ENCODE measurements at places on chromosomes 3 and 15.
A peak's percentile ranks its signal among the peaks of the same experiment; 100 is the strongest.

DNA sequence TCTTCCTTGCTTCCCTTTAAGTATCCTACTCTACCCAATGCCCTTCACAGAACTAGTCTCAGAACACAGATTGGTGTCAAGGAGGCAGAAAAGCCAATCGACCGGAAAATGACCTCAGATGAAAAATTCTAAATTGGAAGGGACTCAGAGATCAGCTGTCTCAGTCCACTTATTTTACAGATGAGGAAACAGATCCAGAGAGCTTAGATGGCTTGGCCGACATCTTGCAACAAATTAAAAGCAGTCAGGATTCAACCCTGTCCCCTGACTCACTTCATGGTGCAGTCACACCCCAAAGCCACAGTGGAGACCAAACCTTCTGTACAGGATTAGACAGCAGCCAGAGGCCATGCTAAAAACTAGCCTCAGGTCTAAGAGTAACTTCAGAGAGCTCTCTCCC, 169.3 kb upstream of the BHLHE40 start:
- DNase-seq = no peak

DNA sequence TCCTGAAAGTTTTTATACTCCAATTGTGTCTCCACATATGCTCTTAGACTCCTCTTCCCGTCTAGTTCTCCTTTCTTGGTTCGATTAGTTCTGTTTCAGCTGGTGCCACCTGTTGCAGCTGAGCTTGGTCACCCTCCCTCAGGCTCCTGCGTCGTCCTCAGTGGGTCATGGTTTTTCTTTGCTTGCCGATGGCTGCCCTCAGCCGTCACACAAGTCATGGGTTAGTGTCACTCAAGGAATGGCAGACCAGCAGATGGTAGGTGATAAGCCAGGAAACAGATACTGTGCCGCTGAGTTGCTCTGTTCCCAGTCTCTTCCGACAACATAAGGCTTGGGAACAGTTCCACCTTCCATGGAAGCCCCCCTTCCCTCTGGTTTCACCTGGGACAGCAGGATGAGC, 109.9 kb downstream of the IGF1R start:
- DNase-seq = no peak

GRCh38 chr3:52262447-52262846, 16.0 kb downstream of the WDR82 start:
- no peak for DNase-seq

- no peak for DNase-seq
Measured at GRCh38 chr15:29090617-29091466, 178.8 kb downstream of the NSMCE3 start.

DNA sequence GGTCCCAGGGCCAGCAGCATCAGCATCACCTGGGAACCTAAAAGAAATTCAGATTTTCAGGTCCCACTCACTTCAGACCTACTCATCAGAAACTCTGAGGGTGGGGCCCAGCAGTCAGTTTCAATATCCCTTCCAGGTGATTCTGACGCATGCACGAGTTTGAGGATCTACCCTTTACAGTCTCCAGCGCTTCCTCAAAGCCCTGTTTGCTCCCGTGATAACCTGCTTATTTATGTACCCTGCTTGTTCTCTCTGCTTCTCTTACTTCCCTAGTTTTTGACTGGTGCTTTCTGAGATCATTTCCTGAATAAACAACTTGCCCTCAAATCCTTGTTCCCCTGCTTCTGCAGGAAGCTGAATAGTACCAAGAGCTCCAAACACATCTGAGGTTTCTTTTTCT, 245.3 kb downstream of the ZNF621 start:
- no peak for DNase-seq

DNA sequence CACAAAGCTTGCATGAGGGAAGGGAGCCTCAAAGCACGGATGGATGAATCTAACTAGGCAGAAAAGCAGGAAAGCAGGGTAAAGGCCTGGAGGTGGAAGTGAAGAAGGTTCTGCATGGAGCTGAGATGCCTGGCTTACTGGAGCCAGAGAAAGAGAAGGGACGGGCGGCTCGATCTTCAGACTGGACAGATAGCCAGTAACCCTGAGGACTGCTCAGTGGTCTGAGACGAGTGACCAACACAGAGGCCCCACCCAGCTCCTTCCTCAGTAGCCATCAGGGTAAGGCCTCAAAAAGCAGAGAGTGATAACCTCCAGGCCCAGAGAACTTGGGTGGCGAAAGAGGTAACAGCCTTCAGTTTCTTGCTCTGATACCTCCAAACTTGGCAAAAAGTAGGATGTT, 6.4 kb downstream of the CLN6 start:
- DNase-seq = no peak

GRCh38 chr3:109337393-109337792, at the start of gene DPPA4:
TSS of gene DPPA4 (minus strand) at chr3:109337546. CDS start at chr3:109337517, 29 bp downstream.
- DNase-seq = no peak

DNA sequence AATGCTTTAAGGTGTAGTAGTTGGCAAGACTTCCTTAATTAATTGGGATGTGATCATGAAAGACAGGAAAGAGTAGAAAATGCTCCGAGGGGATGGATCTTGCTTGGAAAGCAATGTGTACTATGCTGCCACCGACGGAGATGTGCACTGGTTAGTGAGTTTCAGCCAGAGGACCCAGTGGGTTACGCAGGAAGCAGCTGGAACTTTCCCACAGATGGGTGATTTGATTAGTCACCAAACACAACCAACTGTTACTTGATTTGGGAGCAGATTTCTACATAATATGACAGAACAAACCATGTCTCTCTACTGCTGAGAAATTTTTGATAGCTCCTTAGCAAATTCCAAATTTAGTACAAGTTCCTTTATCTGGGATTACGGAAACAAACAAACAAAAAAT, 245.4 kb upstream of the MCTP2 start:
- DNase-seq = no peak

- DNase-seq = no peak
Measured at GRCh38 chr15:75688278-75688557, 24.4 kb downstream of the CSPG4 start.

DNA sequence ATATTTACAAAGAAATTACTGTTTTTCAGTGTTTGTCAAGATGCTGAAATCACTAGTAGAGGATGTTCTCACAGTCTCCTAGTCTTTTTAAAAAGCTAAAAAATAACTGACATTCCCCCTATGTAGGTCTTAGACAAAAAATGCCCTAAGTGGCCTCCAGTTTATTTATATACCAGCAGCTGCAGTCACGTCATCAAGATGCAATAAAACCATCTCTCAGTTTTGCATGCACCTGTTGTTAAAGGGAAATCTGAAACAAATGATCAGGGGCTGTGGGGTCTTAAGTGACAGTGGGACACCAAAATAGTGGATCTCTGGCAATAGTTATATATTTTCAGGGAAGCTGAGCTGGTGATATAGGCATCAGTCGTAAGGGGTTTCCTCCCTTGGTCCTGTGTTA, 146.5 kb upstream of the ARPP21 start:
- no peak for DNase-seq

DNA sequence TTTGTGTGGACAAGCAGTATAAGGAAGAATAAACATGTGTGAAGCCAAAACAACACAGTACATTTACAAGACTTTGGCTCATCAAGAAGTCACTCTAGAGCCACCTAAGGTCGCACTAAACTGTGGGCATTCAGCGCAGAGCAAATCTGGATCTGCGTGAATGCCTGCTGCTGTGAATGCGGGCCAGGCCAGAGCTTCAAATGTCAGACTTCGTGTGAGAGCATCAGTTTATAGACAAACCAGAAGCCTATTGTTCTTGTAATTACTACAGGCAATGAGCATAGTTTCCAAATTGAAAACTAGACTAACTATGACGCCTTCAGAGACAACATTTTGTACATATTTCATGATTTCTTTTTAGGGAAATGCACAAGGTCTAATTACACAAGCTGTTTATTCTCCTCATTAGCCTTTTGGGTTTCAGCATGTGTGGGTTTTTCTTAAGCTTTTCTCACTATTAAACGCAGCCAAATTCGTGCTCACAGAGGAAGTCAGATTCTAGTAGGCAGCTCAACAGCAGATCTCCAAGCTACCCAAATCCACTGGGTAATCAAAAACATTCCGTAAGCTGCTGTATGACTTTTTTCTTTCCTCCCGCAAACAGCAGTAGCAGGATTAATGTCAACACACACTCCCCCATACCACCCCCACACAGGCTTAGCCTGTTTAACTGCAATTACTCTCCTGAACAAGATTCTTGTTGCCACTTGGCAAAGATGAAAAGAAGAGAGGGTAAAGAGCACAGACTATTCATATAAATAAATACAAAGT, 84.5 kb upstream of the SETMAR start:
- no peak for DNase-seq

GRCh38 chr3:185916042-185916833, 21.6 kb downstream of the TRA2B start:
- DNase-seq = no peak

- DNase-seq = no peak
Measured at GRCh38 chr3:63159764-63160163, 118.3 kb upstream of the SYNPR start.

DNA sequence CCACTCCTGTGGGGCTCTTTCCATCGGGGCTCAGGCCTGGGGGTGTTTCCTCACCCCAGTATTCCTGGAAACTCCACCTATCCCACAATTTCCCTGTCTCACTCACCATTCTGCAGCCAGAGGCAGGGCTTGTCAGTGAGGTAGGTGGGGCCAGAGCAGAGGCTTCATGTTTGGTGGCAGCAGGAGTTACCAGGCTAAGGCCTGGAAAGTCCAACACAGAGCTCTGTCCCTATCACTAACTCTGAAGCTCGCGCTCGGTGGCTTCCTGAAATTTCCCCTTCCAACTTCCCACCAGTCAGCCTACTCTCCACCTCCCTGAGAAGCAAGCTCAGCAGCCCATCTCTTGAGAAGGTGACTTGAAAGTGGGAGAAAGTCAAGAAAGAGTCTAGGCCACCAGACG, 44.2 kb downstream of the CDC25A start:
- DNase-seq = no peak

- no peak for DNase-seq
Measured at GRCh38 chr3:176584413-176585176, 612.7 kb downstream of the TBL1XR1 start.

DNA sequence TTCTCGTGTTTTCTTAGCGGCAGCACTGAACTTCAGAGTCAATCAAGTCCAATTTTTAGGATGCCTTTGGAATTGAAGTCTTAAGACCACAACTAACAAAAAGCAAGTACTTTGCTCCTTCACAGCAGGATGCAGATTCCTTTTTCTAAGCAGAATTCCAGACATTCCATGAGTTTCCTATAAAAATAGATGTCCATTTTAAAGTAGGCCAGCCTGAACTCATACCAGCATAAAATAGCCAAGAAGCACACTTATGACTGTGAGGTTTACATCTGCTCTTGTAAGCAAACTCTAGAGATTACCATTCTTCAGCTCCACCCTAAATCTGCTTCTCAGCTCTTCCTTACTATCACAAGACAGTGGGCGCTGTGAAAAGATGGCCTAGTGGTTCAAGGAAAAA, 85.8 kb downstream of the THBS1 start:
- no peak for DNase-seq

- no peak for DNase-seq
Measured at GRCh38 chr15:61195116-61196002, 33.7 kb downstream of the RORA start.

DNA sequence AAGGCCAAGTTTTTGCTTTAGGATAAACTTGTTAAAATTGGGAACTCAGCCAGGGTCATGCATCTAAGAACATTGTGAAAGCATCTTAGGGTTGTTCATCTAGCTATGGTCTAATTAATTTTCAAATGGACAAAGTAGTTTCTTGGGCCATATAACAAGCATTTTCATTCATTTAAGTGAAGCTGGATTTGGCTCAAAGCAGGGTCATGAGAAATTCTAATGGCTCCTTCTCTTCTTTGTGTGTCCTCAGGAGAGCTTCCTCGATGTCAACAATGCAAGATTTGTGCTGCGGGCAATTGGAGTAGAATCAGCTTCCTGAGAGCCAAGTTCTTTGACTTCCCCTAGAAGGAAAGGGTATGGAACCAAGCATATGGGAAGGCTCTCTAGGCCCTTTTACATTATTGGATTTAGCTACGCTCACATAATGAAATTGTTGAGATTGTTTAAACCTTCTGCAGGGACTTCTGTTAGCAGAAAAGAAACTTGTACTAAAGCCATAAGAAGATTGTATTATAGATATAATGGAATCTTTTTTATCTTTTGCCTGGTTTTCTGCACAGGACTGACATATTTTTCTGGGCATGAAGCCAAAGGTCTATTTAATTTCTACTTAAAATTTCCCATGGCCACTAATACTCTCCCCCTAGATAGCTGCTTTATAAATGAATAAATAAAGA, 1.8 kb upstream of the SAMMSON start:
- DNase-seq = no peak

DNA sequence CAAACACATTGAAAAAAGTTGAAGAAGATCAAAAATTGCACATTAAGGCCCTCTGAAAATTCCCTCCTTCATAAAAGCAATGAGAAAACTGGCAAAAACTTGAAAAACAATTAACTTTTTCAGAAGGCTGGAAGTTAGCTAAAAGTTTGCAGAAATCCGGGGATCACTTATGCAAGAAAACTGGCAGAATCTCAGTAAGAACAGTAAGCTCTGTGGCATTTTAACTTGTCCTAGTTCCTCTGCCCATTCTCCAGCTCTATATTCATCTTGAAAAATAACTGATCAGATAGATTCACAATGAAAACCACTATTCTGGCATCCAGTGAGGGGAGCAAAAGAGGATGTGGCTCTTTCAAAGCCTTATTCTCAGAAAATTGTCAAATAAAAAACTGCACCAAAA, 566.8 kb downstream of the NTRK3 start:
- DNase-seq = no peak

GRCh38 chr3:172692751-172693338, 18.0 kb downstream of the NCEH1 start:
- no peak for DNase-seq

GRCh38 chr3:28590860-28591259, 242.2 kb upstream of the AZI2 start:
- DNase-seq = no peak

- DNase-seq = peak; percentile 56
Measured at GRCh38 chr3:58117561-58118181, 93.1 kb downstream of the DNASE1L3 start.

- DNase-seq = no peak
Measured at GRCh38 chr3:67524046-67524445, 130.4 kb downstream of the SUCLG2 start.

DNA sequence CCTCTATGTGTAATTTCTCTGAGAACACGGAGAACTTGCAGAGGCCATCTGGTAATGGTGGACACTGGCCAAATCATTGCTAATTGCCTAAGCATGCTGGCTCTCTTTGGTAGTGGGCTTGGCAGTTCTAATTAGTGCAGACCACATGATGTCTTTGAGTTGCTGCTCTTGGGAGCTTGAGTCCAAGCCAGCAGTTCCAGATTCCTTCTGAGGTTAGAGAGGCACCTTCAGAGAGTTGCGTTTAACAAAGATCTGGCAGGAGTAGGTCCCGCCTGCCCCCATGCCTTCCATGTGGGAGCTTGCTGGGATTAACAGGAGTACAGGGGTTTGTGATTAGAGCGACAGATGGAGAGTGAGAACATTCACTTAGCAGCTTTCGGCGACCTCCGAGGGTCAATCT, 449.0 kb upstream of the LMCD1 start:
- DNase-seq = peak; percentile 30

GRCh38 chr3:151331696-151332095, 2.3 kb upstream of the P2RY13 start:
- DNase-seq = no peak

DNA sequence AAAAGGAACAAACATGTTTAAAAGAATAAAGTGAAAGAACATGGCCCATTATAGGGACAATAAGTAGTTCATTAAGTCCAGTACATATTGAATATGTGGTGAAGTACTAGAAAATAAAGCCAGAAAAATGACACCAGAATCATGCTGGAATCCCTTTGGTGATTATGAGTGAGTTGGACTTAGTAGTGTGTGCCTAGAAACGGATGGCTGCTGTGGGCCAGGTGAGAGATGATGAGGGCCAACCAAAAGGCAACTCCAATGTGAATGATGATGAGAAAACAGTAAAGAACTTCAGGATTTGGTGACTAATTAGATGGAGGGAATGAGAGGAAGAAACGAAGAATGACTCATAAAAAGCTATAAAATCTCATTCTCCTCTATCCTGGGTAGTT, 3.3 kb downstream of the CRYGS start:
- DNase-seq = no peak
